Right kidney (tissue), 9 donors: ENCODE measurements at places on chromosomes 3 and 15.
A peak's percentile ranks its signal among the peaks of the same experiment; 100 is the strongest.

- DNase-seq: no peak
Measured at GRCh38 chr3:143286392-143287010, 166.9 kb downstream of the CHST2 start.

DNA sequence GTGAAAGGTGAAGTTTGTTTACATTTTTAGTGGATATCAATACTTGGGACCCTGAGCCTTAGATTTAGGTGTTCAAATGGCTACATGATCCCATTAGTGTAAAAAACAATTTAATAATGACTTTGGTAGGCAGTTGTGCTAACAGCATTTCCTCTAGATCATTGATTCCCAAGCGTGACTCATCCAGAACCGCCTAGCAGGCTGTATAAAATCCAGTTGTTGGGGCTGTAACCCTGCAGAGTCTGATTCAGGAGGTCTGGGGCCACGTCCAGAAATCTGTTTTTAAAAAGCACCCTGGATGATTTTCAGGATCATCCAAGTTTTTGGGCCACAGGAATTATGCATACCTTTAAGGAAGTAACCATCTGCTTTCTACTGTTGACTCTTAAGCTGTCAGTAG lies 156.4 kb downstream of the TP63 start:
- no peak for DNase-seq

DNA sequence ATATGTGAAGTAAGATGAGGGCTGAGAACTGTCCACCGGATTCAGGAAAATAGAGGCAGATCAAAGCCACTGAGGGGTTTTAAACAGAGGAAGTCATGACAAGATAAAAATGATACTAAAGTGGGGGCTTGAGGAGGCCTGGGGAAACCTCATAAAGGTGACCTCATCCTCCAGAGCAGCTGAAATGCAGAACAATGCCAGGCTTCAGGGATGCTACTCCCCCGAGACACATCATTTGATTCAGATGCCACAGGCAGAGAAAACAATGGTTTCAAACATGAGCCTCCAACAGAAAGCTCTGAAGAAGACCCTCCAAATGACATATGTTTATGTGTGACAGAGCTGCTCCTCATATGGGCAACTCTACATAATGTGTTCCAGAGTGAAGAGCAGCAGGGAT lies 6.4 kb downstream of the CFAP20DC start:
- no peak for DNase-seq

DNA sequence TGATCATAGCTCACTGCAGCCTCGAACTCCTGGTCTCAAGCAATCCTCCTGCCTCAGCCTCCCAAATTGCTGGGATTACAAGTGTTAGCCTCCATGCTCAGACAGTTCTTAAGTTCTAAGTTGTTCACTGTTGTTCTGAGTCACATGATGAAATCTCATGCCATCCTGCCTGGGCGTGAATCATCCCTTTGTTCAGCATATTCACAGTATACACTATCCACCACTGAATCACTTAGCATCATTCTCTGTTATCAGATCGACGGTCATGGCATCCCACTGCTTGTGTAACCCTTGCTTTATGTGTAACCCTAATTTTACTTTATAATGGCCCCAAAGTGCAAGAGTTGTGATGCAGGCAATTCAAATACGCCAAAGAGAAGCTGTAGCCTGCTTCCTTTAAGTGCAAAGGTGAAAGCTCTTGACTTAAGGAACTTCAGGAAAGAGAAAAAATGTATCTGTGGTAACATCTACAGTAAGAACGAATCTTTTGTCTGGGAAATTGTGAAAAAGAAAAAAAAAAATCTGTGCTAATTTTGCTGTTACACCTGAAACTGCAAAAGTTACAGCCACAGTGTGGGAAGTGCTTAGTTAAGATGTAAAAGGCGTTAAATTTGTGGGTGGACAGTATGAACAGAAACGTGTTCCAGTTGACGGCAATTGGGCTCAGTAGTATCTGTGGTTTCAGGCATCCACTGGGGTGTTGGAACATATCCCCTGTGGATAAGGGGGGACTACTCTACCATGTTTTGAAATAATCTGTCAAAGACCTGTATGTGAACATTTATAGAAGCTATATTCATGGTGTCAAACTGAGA lies 80.6 kb downstream of the PCOLCE2 start:
- DNase-seq: no peak

DNA sequence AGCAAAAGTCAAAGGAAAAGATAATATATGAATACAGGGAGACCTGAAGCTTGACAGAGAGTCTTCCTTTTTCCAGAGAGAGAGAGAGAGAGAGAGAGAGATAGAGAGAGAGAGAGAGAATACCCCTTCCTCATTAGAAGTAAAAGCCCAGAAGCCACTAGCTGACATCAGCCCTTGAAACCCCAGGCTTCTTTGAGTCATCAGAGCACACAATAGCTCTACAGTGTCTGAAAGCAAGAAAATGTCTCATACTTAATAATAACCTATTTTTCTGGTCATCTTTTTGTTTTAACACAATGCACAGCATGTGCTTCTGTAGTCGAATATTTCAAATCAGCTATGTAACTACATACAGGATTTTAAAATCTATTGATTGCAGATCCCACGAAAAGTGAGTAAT lies 109.2 kb upstream of the NANOGP8 start:
- no peak for DNase-seq

DNA sequence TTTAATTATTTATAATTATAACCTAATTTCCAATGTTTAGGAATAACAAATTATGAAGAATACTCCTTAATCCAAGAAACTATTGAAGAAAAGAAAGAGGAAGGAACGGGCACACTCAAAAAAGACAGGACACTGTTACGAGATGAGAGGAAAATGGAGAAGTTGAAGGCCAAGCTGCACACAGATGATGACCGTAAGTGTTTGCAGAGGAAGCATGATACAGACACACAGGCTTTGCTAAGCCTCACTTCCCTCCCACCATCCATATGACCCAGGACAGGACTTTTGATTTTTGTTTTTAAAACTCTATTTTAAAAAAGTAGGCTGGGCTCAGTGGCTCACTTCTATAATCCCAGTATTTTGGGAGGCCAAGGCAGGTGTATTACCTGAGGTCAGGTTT lies 389.4 kb upstream of the TPM1 start:
- DNase-seq: no peak

- DNase-seq: no peak
Measured at GRCh38 chr3:34863485-34863884, 775.8 kb upstream of the ARPP21 start.

- DNase-seq: no peak
Measured at GRCh38 chr3:159775372-159775961, 213.2 kb upstream of the IL12A start.

- no peak for DNase-seq
Measured at GRCh38 chr3:184523825-184524615, 37.6 kb upstream of the EPHB3 start.

- no peak for DNase-seq
Measured at GRCh38 chr15:62684123-62684808, 358.3 kb upstream of the TPM1 start.

DNA sequence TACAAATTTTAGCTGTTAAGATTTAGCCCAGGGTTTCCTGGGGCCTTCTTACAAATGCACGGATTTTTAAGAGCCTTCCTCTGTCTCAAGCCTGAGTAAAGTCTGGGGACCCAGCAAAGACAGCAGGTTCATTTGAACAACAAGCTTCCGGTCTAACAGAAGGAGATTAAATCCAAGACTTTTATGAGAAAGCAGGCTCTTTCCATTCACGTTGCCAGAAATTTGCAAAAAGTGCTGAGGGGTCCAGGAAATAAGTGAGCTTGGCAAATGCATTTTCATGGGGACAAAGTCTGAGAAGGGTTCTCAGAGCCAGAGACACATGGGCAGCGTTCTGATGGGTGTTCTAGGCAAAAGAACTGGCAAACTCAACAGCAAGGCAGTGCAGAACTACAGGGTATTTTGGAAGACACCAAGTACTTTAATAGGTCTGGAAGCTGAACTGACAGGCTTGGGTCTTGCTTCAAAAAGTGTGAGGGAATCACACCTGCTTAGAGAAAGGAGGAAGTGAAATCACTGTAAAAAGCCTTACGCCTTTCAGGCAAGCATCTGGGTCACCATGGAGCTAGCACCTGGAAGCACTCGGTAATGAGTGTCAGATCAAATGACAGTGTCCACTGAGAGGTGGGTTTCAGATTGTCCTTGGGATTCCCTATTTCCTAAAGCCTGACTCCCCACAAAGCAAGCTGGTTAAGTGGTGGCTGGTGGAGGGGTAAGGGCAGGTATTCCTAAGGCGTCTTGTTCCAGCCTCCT lies 115.8 kb upstream of the ARHGEF3 start:
- no peak for DNase-seq

DNA sequence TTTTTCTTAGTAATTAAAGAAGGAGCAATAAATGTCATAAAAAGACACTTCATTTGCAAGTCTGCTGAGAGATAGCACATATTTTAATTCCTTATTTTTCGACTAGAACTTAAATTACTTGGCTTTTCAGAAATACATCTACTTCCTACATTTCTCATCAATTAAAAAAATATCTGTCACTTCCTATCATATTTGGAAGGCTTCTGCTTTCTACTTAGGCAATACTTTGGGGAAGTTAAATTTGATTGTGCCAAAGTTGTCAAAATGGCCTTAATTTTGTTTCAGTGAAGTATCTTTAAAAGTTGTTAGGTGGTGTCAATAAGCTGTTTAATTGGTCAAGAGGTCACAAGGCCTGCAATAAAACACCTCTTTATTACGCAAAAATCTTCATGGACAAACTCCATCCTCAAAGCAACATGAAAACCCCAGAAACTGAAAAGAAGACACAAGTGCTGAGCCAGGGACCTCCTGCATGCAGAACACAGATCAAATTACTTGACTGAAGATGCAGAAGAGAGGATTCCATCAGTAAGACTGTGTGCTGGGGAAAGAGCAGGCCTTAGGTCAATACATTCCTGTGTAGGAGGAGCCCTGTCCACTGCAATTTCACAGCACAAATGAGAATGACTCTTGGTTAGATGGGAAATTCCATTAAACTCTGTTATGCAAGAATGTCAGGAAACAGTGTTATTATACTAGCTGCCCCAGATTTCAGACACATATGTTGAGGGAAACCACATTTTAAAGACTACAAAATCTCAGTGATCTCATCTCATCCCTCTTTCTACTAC lies 48.0 kb upstream of the FSTL1 start:
- DNase-seq: peak; percentile 28

GRCh38 chr3:76997733-76998132 lies 42.2 kb upstream of the ROBO2 start:
- no peak for DNase-seq

DNA sequence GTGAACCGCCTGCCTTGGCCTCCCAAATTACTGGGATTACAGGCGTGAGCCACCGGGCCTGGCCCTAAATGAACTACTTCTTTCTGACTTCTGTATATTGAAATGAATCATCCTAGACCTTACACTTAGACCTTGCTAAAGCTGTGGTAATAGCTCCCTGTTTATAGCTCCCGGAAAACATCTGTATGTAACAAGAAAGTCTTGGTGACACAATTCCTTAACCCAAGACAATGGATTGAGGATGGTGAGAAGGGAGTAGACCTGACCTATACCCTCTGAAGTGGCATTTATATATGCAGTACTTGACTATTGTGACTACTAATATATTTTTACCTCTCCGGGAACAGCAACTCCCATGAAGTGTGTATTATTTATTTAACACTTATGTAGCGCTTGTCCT lies 48.0 kb upstream of the TBL1XR1 start:
- DNase-seq: no peak

- peak; percentile 35 for DNase-seq
Measured at GRCh38 chr3:123634149-123635051, 49.5 kb upstream of the HACD2 start.

DNA sequence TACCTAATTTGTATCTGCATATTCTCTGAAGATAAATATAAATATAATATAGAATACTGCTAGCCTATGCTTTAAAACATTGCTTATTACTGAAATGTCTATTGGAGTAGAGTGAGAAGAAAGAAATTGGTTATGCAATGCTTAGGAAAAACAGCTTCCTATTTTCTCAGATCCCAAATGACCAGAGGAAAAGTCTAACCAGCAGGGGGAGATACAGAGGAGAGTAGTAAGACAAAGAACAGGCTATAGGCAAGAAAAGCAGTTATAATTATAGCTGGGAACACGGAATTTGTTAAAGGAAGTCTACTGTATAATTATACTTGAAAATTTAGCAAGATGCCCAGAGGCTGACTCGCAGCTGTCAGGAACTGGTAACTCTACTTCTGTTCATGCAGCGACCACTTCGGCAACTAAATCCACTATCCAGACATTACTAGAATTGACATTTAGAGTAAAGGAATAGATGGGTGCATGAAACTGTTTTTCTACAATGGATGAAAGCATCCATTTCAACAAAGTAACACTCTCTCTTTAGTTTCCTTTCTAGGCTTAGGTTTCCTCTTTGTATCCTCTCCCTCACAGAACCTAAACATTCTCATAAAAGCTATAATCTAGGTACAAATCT lies 97.2 kb downstream of the TBC1D5 start:
- DNase-seq: peak; percentile 34

GRCh38 chr3:7621046-7621630 lies 760.2 kb downstream of the GRM7 start:
- no peak for DNase-seq

- DNase-seq: no peak
Measured at GRCh38 chr15:40313531-40314398, 6.0 kb upstream of the PLCB2 start.

DNA sequence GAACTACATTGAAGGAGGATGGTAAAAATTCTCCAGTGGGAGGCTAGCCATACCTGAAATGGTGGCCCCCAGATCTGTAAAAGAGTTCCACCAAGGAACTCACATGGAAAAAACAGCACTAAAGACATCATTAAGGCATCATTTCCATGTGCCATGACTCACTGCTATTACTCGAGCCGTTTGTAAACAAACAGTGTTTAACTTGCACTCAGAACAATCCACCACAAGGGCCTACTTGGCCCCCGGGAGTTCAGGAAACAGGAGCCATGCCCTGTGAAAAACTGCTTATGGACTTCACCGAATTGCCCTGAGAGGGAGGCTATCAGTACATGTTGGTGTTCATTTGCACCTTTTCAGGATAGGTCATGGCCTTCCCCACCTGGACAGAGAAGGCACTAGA lies 18.2 kb downstream of the CCR4 start:
- no peak for DNase-seq

- no peak for DNase-seq
Measured at GRCh38 chr3:22101351-22101750, 350.3 kb upstream of the ZNF385D start.

- no peak for DNase-seq
Measured at GRCh38 chr3:160956785-160957184, 148.4 kb downstream of the B3GALNT1 start.

- DNase-seq: no peak
Measured at GRCh38 chr15:55247311-55247710, 42.3 kb downstream of the RAB27A start.
